ENCODE measurements at places on chromosomes 2 and 18.

- no peak for DNase-seq
These were observed 115.3 kb upstream of the RIOK3 start for GRCh38 chr18:23337599-23338444.

DNA sequence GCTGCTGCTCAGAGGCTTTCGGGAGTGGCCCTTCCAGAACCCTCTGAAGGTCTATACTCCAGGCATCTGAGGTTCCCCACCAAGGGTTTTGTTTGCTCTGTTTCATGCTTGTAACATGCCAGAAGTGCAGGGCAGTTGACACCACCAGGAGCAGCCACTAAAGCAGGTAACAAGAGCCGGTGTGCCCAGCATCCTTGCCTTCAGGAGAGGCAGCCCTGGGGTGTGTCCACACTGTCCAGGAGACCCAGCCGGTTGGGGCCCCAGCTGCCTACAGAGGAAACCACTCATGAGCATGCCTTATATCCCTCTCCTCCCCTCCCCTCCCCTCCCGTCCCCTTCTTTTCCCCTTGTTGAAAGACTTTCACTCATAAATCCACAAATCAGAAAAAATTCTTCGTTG is 93.1 kb downstream of the CD8B2 start:
- DNase-seq = no peak

DNA sequence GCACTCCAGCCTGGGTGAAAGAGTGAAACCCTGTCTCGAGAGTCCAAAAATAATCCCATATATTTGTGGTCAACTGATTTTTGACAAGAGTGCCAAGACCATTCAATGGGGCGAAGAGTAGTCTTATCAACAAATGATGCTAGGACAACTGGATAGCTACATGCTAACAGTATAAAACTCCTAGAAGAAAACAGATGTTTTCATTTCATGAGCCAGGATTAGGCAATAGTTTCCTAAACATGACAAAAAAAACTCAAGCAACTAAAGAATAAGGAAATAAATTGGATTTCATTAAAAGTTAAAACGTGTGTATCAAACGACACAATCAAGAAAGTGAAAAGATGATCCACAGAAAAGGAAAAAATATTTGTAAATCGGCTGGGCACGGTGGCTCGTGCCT is 6.3 kb downstream of the LIMS2 start:
- DNase-seq = no peak

DNA sequence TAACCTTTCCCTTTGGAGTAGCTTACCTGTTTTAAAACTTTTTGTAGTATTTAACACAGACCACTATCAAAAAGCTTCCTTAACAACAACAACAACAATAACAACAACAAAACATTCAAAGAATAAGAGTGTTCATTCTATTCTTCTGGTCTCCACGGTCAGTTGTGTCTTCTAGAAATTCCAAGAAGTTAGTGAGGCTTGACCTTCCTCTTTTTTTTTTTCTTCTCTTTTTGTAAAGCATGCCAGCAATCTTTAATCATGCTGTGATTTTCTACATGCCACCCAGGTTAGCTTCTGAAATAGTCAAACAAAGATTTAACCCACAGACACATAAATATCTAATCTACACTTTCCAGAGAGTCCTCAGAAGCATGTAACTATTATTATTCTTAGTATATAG is 28.4 kb upstream of the KLHL14 start:
- DNase-seq = no peak

DNA sequence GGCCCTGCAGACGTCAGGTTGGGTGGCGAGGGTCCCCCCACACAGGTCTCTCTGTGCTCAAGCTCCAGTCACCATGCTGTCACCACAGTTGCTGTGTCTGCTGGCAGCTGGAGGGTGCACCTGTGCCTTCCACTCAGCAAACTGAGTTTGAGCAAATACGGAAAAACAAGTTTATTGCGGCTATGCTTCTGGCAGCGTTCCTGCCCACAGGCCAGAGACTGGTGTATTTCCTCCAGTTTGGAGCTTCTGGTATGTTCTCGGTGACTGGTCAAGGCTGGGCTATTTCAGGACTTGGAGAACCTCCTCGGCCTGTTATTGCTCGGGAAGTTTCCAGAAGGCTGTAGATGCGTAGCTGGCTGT is 132.6 kb downstream of the SEPTIN10 start:
- DNase-seq = no peak

DNA sequence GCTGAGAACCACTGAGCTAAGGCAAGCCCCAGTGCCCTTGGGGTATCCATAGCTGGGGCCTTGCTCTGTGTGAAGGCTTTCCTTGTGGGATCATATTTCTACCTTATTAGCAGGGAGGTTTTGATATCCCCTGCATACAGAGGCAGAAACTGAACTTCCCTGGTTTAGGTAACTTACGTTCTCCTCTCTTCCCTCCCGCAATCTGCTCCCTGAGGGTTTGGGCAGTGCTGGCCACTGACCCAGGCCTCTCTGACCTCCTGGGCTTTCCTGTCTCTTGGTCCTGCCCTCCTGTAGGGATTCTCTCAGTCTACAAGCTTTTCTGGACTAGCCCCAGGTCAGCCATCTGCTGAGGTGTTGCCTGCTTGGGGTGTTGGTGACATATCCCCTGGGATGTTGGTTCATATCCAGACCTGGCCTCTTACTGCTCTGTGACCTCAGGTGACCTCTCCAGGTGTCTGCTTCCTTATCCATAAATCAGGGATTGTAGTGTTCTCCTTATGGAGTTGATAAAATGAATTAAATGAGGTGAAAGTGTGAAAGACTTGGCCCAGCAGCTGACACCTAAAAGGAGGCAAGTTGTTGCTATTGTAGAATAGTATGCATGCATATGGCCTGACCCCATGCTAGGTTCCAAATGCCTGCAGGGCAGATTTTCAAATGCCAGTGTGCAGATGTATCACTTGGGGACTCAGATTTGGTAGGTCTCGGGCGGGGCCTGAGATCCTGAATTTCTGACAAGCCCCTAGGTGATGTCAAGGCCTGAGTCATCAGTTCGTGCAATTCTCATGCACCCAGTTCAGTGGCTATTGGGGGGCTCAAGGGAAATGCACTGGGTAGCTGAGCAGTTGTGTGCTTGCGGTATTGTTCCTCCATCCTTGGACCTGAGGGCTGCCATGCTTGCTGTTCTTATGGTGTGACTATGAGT is 106.6 kb downstream of the FHOD3 start:
- DNase-seq = no peak

DNA sequence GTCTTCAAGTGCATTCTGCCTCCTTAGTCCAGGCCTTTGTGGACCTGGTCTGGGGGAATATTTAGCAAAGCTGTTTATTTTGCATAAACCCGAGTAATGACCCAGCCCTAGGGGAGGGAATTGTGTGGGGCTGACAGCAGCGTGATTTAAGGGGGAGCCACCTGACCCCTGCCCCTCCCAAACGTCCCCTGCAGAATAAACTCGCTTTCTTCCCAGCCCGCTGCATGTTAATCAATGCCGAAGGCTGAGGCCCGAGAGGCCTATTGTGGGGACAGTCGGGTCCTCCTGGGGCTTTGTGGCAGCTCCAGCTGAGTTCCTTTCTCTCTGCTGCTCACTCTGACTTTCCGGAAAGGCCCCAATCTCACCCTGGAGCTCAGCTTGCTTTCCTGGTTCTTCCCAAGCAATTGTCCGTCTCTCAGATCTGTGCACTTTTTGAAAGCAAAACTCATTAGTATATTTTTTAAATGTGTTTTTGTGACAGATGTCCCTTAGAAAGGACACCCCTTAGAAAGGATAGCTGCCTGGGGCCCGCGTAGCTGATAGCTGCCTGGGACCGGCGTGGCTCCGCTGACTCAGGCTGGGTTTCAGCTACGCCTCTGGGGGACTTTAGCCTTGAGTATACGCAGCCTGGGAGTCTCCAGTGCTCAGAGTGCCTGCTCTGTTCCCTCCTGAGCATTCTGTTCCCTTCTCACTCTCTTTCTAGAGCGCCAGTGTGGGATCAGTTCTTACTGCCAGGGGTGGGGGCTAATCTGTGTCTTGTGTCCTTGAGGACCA is 158.3 kb downstream of the GLI2 start:
- no peak for DNase-seq

DNA sequence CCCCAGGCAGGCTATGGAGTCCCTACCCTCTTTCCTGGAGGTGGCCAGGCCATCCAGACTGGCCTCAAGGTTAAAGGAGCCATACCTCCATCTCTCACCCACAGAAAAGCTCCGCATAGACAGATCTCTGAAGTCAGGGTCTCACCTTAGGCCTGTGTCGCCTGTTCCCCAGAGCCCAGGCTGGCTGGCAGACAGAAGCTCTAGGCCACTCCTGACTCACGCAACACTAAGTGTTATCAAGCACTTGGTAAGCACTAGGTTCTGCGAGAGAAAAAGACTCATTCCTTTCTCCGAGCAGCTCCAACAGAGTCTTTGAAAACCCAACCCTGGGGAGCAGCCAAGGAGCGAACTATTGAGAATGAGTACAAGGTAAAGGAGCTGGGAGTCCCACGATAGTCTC is 6.1 kb downstream of the SMAD7 start:
- DNase-seq = no peak

DNA sequence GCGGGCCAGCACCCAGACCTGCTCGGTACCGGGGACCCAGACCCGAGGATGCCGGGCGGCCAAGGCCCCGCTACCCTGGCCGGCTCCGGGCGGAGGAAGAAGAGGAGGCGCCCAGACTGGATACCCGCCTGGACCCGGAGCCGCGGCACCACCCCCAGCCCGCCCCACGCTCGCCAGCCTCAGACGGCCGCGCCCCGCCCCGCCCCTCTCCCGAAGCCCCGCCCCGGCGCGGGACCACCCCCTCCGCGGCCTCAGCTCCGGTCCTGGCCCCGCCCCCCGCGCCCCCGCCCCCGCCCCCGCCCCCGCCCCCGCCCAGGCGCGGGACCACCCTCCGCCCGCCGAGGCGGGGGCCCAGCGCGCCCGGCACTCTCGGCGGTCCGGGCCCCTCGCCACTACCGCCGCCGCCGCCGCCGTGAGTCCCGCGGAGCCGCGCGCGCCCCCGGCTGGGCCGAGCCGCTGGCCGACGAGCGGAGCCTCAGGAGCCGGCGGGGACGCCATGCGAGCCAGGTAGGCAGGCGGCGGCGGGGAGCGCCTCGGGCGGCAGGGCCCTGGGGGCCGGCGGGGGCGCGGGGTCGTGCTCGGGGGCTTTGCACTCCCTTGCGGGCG is at the start of gene SH3BP4:
Gene SH3BP4 (plus strand): TSS at position 354 of the 606 bp plus-strand sequence. CDS start 82,986 bp downstream, outside the sequence.
- no peak for DNase-seq

DNA sequence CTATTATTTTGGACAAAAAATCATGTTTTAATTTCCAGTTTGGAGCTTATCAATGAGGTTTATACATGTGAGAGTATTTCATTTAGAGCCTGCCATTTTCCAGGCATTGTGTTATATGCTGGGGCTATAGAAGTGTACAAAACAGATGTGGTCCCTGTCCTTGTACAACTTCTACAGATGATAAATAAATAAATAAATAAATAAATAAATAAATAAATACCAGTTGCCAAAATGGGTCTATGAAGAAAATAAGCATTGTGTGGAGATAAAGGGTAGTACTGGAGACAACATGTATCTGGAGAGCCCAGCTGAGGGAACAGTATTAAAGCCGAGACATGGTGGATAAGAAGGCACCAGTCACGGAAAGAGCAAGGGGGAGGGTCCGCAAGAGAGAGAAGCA is 210.0 kb downstream of the SS18 start:
- DNase-seq = no peak

DNA sequence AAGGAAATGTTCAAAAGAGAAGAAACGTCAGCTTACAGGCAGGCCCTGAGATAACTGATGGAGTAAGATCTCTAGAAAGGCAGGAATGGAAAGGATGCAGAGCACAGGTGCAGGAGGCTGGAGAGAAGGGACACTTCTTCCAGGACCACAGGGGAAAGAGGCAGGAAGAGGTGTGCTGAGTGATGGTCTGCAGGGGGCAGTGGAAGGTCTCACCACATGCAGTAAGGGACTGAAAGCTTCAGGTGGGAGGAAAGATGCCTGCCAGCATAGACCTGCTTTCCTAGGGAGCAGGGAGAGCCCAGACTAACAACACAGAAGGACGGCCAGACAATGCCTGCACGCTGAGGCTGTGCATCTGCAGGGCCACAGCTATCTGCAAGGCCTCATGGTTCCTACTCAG is 156.8 kb downstream of the L3MBTL4 start:
- no peak for DNase-seq

DNA sequence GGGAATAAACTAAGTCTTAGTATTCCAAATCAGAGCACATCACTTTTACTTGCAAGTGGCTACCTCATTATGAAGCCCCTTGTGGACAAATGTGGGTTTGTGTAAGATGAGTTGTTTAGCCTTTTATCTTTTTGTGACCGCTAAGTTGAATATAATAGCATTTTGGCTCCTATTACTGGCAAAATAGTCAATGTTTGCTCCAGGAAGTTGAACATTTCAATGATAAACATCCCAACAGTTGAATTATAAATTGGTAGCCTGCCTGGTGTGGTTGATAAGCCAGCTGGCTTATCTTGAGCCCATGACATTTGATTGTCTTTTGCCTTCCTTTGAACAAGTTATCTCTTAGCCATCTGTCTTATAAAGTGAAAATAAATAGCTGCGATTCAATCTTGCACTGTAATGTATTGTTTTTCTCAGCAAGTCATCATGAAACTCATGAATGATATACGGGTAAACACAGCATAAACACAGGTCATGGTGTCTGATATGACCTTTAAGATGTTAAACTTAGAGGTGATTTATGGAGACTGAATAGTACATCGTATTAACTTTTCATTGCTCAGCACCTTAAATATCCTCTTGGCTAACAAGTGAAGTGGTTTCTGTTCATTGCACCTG is 338.4 kb downstream of the SOCS6 start:
- no peak for DNase-seq

DNA sequence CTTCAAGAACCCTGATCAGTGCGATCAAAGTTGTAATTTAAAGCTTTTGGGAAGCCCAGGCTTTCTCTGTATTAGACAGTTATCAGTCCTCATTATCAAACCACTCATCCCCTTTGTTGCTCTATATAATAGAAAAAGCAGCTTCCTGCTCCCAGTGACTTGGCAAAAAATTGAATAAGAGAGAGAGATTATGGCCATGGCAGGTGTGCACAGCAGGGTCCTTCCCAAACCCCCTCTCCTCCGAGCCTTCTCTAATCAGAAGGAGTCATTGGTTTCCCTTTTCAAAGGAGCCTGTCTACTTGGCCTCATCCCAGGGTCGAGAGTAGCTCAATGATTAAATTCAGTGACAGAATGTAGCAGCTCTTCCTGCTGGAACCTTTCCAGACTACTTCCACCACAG is 81.5 kb downstream of the SEMA4F start:
- no peak for DNase-seq

DNA sequence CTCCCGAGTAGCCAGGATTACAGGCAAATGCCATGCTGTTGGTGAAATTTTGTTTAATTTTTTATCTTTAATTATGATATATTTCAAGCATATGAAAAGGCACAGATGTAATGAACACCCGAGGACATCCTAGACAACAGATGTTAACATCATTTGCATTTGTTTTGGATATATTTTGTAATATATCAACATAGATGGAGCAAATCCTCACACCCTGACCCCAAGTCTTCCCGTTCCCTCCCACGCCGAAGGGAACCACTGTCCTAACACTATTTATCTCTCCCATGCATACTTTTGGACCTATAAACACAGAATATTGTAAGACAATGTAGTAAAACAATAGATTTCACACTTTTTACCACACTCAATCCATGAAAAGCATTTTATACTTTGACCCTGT is 99.5 kb downstream of the GFPT1 start:
- no peak for DNase-seq

All from activated T-helper 1 cell treated with Interleukin-2 at 50 U/mL for 16 hours (primary cell).